Activated T-helper 1 cell treated with anti-CD3 and anti-CD28 coated beads, Interleukin-2, amount 50 U/mL, for 16 hours (primary cell): ENCODE measurements at places on chromosomes 5 and 9.

DNA sequence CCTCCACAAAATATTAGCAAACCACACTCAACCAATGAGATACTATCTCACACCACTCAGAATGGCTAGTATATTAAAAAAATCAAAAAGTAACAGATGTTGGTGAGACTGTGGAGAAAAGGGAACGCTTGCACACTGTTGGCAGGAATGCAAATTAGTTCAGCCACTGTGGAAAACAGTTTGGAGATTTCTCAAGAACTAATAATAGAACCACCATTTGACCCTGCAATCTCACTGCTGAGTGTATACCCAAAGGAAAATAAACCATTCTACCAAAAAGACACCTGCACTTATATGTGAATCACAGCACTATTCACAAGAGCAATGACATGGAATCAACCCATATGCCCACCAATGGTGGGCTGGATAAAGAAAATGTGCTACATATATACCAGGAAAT lies 393.5 kb downstream of the PDE4D start:
- DNase-seq = no peak

- no peak for DNase-seq
These were observed 1.1 kb downstream of the NFIB start for GRCh38 chr9:14312719-14313377.

DNA sequence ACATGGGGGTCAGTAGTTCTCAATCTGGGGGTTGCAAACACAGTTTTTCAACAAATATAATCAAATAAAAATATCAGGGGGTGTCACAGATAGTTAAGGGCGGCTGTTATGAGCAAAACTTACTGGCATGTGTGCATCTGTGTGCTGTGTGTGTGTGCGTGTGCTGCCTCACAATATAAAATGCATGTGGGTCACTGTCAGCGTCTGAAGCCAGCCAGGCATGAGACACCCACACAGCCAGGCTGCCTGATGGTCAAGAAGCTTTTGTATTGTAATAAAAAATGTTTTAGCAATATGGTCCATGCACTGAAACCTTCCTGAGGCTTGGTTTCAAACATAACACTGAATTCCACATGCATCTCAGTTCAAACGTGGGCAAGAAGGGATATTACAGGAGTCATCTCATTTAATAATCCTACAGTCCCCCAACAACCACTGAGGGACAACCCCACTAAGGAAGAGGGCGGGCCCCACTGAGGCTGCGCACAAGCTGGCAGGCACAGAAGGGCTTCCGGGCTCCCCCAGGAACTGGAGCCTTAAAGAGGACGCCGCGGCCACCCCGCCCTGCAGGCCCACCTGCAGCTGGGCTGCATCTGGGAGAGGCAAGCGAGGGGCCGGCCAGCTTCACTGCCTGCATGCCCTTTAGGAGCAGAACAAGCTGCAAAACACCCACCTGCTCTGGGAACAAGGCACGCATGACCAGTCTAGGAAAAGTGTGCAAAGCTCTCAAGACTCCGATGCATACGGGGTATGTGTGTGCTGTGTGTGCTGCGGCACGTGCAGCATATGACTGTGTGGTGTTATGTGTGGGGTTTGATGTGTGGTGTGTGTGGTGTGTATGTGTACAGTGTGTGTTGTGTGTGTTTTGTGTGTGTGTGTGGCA lies 14.1 kb downstream of the SEMA4D start:
- peak; percentile 48 for DNase-seq

GRCh38 chr5:76960004-76960625 lies 7.3 kb downstream of the CRHBP start:
- no peak for DNase-seq

DNA sequence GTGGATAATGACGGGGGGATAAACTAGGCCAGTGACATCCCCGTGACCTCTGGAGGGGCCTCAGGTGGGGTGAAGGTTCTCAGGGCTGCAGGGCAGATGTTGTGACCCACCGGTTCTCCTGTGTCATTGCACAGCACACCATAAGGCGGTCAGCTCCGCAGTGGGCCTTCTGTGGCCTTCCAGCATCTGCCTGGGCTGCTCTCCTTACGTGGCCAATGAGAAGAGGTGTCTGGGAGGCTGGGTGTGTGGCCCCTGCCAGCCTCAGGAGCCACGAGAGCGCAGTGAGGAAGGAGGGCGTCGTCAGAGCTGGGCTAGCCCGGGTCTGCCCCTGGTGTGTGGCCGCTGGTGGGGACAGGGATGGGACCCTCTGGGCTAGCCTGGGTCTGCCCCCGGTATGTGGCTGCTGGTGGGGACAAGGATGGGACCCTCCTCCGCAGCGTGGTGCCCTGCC lies 48.7 kb downstream of the COL5A1 start:
- DNase-seq = no peak

GRCh38 chr9:18111146-18111545 lies 362.8 kb upstream of the ADAMTSL1 start:
- DNase-seq = no peak

DNA sequence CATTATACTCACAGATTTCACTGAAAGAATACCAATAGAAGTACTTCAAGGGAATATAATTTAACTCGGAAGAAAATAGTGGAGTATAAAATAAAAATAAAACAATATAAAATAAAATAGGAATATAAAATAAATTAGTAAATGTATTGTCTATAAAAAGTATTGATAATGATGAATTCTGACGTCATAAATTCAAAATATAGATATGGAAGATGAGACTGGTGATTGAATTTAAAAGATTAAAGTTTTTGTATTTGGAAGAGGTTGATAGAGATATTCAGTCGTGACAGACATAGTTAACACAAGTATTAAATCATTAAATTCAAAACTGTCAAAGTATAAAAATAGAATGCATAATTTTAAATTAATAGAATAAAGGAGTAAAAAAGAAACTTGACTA lies 964.9 kb upstream of the C9orf72 start:
- DNase-seq = no peak

- DNase-seq = no peak
These were observed 55.1 kb downstream of the ABCA1 start for GRCh38 chr9:104872656-104873488.

- no peak for DNase-seq
These were observed 72.9 kb downstream of the BAAT start for GRCh38 chr9:101311758-101312420.

GRCh38 chr9:88974641-88975040 lies 16.6 kb upstream of the S1PR3 start:
- no peak for DNase-seq

DNA sequence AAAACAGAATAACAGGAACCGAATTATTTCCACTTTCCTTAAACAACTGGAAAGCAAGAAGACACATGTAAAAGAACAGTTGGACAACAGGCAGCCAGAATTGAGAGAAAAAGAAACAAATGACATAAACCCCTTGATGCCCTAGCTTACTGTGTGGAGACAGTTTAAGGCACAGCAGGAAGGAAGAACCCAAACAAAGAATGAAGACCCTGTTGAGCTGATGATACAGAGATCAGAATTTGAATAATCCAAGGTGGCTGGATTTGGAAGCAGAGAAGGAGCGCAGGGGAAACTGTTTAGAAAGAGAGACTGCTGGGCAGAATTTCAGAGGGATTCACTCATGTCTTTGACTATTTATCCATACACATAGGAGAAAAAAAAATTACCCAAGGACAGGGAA lies 316.3 kb upstream of the POU5F2 start:
- DNase-seq = no peak

DNA sequence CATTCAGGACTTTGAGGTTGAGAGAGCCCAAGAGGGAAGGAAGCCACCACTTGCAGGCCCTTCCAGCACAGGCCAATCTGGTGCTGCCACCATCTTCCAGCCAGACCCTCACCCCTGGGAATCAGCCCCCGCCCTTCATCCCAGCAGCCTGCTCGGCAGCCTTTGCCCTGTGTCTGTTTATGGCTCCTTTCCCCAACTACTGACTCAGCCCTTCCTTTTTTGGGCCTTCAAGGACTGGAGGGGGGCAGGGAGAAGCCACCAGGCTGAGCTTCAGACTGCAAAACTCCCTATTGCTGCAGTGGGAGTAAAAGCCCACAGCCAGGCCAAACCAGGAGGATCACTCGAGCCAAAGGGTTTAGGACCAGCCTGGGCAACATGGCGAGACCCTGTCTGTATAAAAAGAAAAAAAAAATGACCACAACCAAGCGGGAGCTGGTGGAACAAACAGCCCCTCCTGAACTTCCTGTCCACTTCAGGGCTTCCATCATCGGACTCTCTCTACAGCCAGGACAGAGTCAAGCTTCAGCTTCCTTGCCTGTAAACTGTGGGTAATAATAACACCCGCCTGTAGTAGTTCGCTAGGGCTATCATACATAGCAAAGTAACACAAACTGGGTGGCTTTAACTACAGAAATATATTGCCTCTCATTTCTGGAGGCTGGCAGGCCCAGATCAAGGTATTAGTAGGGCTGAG lies 85.9 kb upstream of the IL17B start:
- DNase-seq = no peak

GRCh38 chr9:115591584-115591984 lies 473.6 kb upstream of the TNC start:
- no peak for DNase-seq

GRCh38 chr9:136769710-136770191 lies 5.4 kb upstream of the LCN15 start:
- peak; percentile 27 for DNase-seq

DNA sequence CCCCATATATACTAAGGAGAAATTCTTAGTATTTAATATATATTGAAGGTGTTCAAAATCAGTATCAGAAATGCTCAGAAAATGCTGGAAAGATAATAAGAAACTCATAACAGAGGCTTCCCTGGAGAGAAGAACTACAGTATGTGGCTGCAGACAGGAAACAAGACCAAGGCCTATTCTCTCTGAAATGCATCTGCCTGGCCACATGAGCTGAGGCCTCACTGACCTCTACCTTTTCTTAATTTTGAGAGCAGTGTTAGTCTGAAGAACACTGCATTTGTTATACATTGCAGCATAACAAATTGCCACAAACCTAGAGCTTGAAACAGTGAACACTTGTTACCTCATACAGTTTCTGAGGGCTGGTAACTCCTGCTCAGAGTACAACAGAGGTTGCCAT lies 133.4 kb upstream of the SPEF2 start:
- no peak for DNase-seq

DNA sequence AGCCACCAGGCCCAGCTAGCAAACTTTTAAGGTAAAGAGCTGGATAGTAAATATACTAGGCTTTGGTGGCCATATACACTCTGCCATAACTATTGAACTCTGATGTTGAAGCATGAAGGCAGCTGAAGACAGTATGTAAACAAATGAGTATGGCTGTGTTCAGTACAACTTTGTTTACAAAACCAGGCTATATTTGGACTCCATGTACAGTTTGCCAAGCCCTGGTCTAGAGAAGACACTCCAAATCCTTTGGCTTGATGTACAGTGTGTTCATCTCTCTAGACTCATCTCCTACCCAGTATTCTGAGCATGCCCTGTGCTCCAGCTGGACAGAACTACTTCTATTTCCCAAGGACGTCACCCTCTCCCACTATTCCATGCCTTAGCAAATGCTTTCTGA lies 54.3 kb upstream of the MEGF10 start:
- no peak for DNase-seq

DNA sequence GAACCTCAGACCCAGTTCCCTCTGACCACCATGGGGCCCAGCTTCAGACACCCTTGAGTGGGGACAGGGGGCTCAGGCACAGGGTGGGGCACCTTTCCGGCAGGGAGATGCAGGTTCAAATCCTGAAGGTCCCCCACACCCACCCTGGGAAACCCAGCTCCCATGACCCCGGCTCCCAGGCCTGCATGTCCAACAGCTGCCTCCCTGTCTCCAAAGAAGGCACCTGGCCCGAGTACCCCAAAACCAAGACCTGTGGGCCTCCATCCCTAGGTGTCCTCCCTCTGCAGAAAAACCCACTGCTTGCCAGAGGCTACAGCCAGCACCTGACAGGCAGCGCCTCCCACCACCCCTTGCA lies 38.5 kb downstream of the VAV2 start:
- no peak for DNase-seq

- no peak for DNase-seq
These were observed 242.1 kb downstream of the FSTL4 start for GRCh38 chr5:133370036-133370831.

DNA sequence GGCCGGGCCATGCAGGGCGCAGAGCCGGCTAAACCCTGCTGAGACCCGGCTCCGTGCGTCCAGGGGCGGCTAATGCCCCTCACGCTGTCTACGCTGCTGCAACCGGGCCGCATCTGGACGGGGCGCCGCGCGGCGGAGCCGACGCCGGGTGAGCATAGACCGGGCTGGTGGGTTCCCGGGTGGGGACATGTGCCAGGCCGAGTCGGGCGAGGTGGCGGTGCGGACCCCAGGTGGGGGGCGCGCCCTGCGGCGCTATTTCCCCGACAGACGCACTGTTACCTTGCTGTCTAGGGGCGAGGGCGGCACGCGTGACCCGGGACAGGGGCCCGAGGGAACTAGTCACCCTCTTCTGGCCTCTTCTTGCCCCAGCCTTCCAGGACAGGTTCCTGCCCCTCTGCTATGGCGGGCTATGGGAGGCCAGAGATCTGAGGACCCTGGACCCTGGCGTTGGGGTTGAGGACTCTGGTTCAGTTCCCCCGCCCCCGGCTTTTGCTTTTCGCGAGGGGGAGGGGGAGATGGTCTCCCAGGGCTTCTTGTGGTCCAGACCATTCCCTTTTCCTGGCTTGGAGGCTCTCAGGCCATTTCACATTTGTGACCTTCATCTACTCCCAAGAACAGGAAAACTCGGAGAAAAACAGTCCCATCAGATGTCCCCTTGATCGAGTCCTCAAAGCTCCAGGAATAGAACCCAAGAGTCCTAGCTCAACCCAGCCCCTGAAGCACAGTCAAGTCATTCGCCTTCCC lies 536 bp downstream of the SLC27A4 start:
- no peak for DNase-seq

- no peak for DNase-seq
These were observed 6.5 kb downstream of the CDO1 start for GRCh38 chr5:115809946-115810345.

DNA sequence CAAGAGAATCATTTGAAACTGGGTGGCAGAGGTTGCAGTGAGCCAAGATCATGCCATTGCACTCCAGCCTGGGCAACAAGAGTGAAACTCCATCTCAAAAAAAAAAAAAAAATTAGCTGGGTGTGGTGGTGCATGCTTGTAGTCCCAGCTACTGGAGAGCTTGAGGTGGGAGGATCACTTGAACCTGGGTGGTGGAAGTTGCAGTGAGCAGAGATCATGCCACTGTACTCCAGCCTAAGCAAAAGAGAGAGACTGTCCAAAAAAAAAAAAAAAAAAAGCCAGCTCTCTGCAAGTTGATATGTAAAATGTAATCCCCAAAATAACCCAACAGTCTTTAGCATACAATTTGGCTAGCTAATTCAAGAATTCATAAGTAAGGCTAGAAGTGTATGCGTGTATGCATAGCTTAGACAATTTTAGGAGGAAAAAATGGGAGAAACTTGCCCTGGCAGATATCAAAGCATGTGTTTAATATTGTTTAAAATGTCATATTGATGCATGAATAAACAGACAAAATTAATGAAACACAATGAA lies 36.3 kb downstream of the C5orf22 start:
- no peak for DNase-seq
